Activated T-helper 1 cell treated with anti-CD3 and anti-CD28 coated beads, Interleukin-2, amount 50 U/mL, for 16 hours (primary cell): ENCODE measurements at places on chromosomes 5 and 9.

GRCh38 chr5:134110382-134110781 is 4.1 kb upstream of the TCF7 start:
- DNase-seq = no peak

GRCh38 chr9:91261417-91261816 is 100.3 kb downstream of the AUH start:
- no peak for DNase-seq

GRCh38 chr9:137318602-137319001 is 16.5 kb upstream of the NRARP start:
- no peak for DNase-seq

- no peak for DNase-seq
These were observed 630.4 kb downstream of the PRELID2 start for GRCh38 chr5:145204743-145205142.

- no peak for DNase-seq
These were observed 31.4 kb downstream of the KCTD16 start for GRCh38 chr5:144202072-144202471.

- DNase-seq = no peak
These were observed 15.9 kb downstream of the RFX3 start for GRCh38 chr9:3509926-3510325.

DNA sequence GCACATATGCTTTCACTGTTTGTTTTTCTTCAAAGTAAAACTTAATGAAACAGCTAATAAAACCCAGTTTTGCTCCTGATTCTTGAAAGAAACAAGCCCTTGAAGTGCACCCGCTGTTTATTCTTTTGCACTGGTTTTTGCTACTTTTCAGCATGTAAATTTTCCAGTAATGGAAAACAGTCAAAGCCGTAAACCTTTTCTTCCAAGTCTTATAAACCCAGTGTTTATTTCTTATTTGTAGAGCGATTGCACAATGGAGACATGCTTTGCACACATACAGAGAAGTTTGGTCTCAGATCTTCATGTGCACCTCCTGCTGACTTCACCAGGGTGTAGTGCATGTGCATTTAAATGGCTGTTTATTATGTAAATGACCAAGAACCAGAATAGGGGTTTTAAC is 51.8 kb downstream of the ATG10 start:
- DNase-seq = no peak

- no peak for DNase-seq
These were observed 97.6 kb downstream of the SEMA6A start for GRCh38 chr5:116476897-116477537.

- no peak for DNase-seq
These were observed 923.0 kb upstream of the SEMA6A start for GRCh38 chr5:117497601-117498000.

- DNase-seq = no peak
These were observed 159.4 kb upstream of the PRR16 start for GRCh38 chr5:120304663-120305062.

GRCh38 chr9:86580688-86581087 is 226.5 kb upstream of the TUT7 start:
- no peak for DNase-seq

GRCh38 chr9:4923580-4924544 is 61.2 kb upstream of the JAK2 start:
- no peak for DNase-seq

DNA sequence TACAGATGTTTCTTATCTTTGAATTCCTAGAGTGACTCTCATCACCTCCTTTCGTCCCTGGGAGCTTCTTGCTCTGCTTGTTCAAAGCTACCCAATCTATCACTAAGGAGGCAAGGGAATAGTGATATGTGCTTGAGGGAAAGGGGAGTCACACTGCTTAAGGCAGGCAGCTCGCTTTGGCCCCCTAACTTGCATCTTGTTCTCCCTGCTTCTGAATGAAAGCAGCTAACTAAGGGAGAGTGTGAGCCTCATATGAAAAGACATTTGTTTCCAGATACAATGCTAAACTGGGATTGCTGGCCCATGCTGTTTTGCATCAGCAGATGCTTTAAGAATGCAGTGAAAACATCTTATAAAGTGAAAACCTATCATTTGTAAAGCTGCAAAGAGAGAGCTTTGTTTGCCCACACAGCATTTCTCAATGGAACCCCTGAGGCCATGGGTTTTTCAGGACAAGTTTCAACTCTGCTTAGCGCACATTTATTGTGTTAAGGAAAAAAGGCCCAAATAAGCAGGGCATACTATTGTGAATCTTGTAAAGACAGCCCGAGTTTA is 367.9 kb upstream of the ADAMTSL1 start:
- no peak for DNase-seq

DNA sequence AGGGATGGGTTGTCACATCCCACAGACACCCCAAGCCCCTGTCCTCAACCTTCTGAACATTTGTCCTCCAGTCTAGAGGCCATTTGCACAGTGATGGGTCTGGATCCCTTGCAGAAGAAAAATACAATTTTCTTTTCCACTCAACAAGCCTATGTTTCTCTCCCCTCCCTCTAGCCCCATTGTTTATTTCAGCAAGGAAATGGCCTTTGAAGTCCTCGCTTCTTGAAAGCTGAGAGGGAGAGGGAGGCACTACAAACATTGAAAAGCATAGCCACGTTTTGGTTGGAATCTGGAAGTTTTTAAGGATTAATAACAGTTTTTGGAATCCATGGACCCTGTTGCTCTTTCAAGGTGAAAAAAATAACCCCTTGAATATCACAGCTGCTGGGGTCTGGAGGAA is 24.0 kb upstream of the ARSI start:
- no peak for DNase-seq
